Activated CD4-positive, CD25-positive, alpha-beta regulatory T cell (primary cell): ENCODE measurements at places on chromosomes 1 and 21.

DNA sequence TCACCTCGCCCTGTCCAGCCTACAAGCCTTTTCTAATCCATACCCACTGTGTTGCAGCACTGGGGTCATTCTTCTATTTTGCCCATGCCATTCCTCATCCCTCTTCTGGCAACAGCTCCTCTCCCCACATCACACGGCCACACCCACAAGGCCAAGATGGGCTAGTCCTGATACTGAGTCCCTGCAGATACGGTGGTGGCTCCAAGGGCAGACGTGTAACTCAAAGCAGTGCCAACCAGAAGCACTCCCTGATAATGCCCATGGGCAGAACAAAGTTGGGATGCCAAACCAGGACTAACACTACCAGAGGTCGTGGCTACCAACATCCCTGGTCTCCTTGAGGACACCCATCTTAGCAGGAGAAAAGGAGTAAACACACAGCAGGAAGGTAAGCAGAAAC, 64.8 kb downstream of the APP start:
- DNase-seq: no peak

DNA sequence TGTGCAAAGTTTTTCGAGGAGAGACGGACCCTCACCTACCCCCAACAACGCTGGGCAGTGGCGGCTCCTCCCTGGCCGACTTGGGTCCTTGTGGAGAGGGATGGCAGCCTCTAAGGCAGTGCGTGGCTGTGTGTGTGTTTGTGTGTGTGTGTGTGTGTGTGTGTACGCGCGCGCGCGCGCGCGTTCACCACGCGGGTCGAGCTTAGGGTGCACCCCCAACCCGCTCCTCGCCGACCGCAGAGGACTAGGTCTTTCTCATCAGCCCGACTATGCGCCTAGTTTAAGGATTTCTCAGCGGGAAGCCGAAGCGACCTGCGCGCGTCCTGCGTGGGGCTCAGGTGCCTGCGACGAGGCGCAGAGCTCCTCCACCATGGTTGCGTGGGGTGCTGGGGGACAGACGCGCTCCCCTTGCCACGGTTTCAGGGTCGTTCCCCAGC, 940 bp downstream of the SOX13 start:
- no peak for DNase-seq

- DNase-seq: no peak
These were observed 77.1 kb upstream of the HOOK1 start for GRCh38 chr1:59737638-59738037.

DNA sequence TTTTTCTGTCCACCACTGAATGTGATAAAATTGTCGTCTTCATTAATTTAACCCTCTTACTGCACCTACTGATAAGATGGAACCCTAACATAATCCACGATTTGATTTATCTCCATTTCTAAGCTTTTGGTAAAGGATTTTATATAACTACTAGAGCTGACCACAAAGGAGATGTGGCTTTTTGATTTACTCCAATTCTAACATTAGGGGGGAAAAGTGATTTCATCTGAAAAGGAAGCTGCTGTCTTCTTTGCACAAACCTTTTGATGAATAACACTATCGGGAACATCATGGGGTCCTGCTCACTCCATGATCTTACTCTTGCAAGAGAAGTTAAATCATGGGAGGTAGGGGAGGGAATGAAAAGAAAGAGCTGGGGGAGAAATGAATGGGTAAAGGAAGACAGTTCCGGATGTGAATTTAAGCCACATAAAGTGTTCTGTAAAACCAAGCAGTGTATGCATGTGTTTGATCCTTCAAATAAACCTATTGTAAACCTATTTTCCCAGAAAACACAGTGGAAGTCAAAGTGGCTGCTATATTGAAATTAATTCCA, 161.8 kb downstream of the GABPA start:
- no peak for DNase-seq

- DNase-seq: no peak
These were observed 154.6 kb upstream of the LRRC7 start for GRCh38 chr1:69413129-69413528.

GRCh38 chr1:16076031-16076864, 2.8 kb upstream of the FAM131C start:
- DNase-seq: no peak

- no peak for DNase-seq
These were observed 24.3 kb upstream of the BTG2 start for GRCh38 chr1:203281033-203281432.

DNA sequence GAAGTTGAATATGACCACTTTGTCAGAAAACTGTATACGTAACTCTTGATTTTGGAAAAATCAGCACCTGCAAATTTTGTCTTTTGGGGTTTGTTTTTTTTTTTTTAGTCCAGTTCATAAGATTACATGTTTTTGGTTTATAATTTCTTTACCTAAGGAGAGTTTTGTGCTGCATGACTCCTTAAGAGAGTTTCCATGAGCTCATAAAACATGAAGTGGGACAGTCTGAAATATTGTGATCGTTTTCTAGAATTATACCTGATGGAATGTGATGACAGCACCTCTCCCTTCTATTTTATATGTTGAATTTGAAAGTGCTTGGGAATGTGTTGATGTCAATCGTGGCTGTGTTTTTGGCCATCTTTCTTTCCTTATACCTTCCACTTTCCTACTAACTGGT, 158.5 kb downstream of the NFIA start:
- DNase-seq: no peak

DNA sequence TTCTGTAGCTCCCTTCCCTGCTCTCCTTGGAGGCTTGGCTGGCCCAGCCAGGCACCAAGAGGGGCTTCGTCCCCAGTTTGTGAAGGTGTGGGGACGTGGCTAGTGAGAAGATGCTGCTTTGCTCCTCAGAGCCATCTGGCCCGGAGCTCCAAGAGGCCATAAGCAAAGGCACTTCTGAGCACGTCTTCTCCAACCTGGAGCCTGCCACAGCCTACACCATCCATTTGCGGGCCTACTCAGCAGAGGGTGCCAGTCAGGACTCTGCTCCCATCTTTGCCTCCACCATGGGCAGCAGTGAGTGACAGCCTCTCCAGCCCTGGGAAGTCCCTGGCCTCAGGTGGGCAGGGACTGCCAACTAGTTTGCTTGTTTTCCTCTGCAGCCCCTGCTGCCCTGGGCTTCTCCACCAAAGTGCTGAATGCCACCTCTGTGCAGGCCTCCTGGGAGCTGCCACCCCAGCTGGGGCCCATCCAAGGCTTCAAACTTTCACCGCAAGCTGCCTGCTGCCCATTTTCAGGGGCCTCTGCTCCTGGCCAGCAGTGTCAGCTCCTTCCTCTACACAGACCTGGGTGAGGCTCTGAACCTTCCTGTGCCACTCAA, 25.9 kb downstream of the SLC27A3 start:
- DNase-seq: no peak

GRCh38 chr1:178768423-178768822, 43.4 kb downstream of the RALGPS2 start:
- DNase-seq: no peak

GRCh38 chr1:228939881-228940392, 204.7 kb downstream of the RHOU start:
- no peak for DNase-seq
